Bronchial smooth muscle cell (primary cell): ENCODE measurements at places on chromosomes 2 and 18. TPM values are rescaled to one million over a fixed set of nuclear protein-coding genes. Genes with fewer than 3 reads are reported as not detected.

The ASPRV1 gene
- 0.32 and 0.43 TPM in 2 replicates for total RNA-seq

The SPP2 gene
- total RNA-seq = 0.16 TPM in 1 of 2 replicates, not detected in the other

The IRS1 gene
- 11.7 and 14.5 TPM in 2 replicates for total RNA-seq

The LCLAT1 gene
- 7.7 and 8.1 TPM in 2 replicates for total RNA-seq

The CD8B gene
- total RNA-seq = not detected in 2 replicates

The EFR3B gene
- total RNA-seq = 0.26 and 0.47 TPM in 2 replicates
